ENCODE measurements at places on chromosomes 12 and 14.

- no peak for DNase-seq
Observed at GRCh38 chr12:66168410-66168809, 1.4 kb downstream of the TMBIM4 start.

DNA sequence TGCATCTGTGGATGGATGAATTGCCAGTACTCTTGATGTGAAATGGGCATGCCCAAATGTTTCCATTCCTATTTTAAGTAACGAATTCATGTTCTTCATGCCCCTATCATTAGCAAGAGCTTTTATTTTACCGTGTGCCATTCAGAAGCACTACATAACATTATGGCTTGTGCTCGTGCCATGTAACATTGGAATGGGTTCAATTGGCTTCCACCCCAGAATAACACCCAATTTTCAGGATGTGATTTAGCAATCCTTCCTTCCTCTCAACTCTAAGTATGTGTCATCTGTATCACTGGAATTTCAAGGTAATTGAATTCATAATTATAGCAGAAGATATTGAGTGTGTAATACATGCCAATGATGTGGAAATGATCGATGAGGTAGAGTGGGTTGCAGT lies 145.8 kb upstream of the TMPO start:
- DNase-seq = no peak

- no peak for DNase-seq
Observed at GRCh38 chr12:2555487-2556082, 239.2 kb upstream of the FKBP4 start.

GRCh38 chr12:28027328-28027727 lies 54.8 kb upstream of the PTHLH start:
- no peak for DNase-seq

DNA sequence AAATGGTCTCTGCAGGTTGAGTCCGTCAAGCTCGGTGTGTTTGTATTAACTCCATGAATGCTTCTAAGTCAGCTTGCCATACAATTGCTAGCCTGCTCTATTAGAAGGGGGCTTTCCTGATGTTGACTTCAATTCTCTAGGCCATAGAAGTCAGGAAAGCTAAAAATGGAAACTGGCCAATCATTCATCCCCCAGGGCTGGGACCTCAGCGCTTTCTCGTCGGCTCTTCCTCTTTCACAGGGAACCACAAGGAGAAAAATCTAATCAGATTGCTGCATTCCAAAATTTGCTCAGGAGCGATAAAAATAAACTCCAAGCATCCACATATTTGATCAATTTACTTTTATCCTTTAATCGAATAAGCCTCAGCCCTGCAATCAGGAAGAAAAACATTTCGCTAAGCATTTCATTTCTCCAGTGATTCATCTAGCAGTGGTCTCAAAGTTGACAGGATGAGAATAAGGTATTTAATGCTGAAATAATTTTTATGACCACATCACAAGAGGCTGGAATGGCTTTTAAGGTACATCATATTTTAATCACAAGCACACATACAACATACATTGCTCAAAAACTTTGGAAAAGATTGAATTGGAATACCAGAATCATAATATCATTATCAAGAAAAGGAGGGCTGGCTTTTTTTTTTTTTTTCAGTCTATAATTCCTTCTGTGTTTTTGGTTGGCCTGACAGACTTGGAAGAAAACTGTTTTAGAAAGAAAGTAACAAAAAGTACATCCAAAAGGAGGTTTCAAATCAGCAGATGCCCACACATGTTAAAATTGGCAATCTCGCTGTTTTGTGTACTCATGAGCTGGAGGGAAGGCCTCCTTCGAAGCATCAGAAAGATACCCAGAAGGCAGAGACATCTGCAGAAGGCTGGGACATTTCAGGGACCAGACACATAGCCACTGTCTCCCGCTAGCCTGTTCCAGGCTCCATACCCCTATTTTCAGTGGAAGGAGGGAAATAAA lies 316.3 kb downstream of the NUAK1 start:
- no peak for DNase-seq

GRCh38 chr14:46581036-46581671 lies 70.4 kb downstream of the RPL10L start:
- no peak for DNase-seq

DNA sequence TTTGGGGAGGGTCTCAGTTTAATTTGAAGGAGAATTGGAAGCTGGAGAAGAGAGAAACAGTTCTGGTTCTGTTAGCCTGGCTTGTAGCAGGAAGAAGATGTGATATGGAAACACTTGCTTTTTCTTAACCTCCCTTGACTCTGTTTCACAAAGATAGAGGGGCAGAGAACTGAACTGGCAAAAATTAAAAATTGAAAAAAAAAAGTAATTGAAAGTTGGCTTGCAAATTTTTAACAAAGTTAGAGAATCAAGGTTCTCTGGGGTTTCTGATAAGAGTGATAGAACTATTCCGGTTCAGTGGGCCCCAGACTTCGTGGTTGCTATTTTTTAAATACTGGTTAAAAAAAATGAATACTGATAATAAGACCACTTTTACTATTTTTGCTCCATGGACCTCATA lies 2.8 kb downstream of the CRADD start:
- DNase-seq = no peak

DNA sequence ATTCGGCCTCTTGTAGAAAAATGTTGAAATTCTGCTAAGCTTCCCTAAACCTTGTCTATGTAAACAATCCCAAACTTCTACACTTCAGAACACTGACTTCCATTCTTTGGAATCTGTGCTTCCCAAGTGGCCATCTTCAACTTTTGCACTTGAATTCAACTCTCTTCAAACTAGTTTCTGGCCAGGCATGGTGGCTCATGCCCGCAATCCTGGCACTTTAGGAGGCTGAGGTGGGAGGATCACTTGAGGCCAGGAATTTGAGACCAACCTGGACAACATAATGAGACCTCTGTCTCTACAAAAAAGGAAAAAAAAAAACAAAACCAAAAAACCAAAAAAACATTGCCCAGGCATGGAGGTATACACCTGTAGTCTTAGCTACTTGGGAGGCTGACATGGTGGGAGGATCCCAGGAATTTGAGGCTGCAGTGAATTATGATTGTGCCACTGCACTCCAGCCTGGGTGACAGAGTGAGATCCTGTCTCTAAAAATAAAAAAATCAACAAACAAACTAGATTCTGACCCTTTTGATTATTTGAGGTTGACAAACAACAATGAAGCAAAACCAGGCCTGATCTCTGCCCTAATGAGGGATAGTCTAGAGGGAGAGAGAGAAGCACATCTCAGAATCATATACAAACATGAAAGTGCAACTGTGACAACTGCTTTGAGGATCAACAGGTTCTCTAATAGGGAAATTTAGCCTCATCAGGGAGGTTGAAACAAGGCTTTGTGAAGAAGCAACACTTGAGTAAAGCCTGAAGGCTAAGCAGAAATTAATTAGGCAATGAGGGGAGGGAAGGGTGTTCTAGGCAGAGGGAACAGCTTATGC lies 11.6 kb upstream of the C12orf75 start:
- DNase-seq = no peak

DNA sequence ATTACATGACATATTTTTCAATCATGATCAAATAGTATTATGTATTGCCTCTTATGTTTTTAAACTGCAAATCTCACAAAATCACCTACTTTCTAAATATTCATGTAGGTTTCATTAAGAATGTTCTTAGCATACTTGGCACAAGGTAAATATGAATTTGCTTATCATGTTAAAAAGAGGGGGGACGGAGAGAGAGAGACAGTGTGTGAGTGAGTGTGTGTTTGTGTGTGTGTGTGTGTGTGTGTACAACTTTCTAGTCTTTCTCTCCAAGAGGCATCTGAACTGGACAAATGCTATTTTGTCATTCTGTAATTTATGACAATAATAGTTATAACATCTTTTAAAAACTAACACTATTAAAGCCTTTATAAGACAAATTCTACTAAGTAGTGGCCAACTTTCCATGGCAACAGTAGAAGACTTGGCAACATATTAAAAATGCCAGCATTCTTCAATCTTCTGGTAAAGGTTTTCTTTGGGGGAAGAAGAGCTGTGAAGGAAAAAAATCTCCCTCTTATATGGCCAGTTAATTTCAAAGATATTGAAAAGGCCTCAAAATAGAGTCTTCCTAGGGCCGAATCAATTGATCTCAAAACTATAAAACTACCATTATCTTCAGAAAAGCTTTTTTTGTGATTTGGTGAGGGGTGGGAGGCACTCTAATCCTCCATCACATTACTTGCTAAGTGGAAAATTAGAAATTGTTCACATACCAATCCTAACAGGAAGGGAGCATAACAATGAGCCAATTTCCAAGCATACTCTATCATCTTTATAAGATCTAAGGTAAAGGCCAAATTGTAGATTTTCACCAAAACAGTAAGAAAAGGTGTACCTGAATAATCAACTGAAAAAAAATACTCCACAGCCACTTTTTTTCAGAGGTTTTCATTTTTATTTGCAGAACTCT lies 28.2 kb downstream of the CDK17 start:
- no peak for DNase-seq

- no peak for DNase-seq
Observed at GRCh38 chr14:75446447-75446846, 18.6 kb downstream of the JDP2 start.

- DNase-seq = no peak
Observed at GRCh38 chr12:104667139-104667538, 210.4 kb downstream of the CHST11 start.

Data from central memory CD4-positive, alpha-beta T cell (primary cell).